Cardiac fibroblast (primary cell): ENCODE measurements at places on chromosomes 12 and 14.

- DNase-seq: no peak
These were observed 1.9 kb upstream of the FKBP4 start for GRCh38 chr12:2792671-2793500.

DNA sequence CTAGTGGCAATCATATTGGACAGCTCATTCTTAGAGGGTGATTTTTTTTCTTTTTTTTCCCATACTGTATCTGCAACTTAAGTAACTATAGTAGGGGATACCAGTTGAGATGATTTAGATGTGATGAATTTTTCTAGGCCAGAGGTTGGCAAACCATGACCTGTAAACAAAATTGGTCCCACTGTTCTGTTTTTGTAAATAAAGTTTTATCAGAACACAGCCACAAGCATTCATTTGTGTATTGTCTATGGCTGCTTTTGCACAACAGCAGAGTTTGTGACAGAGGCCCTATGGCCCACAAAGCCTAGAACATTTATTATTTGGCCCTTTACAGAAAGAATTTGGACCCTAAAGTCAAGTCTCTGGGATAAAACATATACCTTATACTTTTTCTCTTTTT, 11.4 kb downstream of the ARF6 start:
- DNase-seq: no peak

DNA sequence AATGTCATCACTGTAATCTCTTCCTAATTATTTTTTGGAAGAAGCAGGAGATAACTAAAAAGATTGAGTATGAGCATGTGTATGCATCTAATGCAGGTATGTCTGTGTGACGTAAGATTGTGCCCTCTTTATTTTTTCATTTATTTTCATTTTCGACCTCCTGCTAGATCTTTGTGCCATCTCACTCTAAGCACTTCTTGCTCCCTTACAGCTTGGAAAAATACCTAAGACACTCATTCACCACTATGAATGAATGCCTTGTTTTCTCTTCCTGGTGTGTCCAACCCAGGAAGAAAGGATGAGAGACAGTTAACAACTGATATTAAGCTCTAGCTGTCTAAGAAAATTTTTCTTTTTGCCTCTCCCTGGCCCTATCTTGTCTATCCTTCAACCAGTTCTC, 76.8 kb upstream of the CISTR start:
- DNase-seq: no peak

GRCh38 chr14:92175811-92176210, 54.0 kb downstream of the CPSF2 start:
- no peak for DNase-seq

GRCh38 chr14:68860771-68861170, 67.9 kb upstream of the ZFP36L1 start:
- no peak for DNase-seq

DNA sequence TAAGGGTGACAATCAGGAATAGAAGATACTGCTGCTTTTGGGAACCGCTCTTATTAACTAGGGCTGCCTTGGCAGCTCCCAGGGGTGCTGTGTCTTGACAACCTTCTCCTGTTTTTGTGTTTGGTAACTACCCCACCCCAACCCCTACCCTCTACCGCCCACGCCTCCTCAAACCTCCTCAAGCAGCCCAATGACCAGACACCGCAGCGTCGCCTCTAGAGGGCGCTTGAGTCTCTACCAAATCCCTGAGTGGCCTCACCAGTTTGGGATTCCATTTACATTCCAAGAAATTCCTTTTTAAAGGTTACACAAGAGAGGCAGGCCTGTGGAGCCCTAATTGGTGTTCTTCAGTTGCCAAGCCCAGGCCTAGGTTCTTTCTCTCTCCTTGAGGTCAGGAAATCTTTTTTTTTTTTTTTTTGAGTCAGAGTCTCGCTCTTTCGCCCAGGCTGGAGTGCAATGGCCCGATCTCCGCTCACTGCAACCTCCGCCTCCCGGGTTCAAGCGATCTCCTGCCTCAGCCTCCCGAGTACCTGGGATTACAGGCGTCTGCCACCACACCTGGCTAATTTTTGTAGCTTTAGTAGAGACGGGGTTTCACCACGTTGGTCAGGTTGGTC, 72.4 kb upstream of the USP44 start:
- DNase-seq: peak; percentile 95

- no peak for DNase-seq
These were observed 133.1 kb upstream of the NUDT4 start for GRCh38 chr12:93244514-93245077.

DNA sequence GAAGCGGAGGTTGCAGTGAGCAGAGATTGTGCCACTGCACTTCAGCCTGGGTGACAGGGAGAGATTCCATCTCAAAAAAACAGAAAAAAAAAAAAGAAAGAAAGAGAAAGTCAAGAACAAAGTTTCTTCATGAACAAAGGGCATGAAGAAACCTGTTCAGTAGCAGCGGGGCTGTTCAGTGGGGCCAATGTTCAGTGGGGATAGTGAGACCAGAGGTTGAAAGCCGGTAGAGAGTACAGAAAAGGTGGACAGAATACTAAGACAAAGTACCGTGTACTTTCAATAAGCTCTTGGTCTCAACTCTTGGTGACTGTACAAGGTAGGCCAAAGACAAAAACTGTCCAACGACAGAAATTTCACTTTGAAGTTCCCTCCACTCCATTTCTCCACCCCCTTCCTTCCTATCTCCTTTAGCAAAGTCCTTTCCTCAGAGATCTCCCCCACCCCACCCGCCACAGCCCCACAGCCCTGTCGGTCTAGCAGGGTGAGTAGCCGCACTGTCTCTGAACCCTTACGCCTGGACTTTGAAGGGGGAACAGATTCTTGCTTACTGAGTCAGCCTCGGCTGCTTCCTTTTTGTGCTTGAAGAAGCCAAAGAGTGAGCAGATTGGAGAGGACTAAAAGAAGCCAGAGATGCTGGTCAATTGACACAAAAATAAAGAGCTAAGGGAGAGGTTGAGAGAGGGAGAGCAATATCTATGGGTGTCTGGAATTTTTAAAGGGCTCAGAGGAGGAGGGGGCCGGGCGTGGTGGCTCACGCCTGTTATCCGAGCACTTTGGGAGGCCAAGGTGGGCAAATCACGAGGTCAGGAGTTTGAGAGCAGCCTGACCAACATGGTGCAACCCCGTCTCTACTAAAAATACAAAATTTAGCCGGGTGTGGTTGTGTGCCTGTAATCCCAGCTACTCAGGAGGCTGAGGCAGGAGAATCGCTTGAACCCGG, 44.2 kb upstream of the FOS start:
- DNase-seq: peak; percentile 91

GRCh38 chr14:105647784-105648608, 121.6 kb downstream of the TMEM121 start:
- no peak for DNase-seq

GRCh38 chr14:24233538-24233866, 773 bp downstream of the GMPR2 start:
- no peak for DNase-seq

DNA sequence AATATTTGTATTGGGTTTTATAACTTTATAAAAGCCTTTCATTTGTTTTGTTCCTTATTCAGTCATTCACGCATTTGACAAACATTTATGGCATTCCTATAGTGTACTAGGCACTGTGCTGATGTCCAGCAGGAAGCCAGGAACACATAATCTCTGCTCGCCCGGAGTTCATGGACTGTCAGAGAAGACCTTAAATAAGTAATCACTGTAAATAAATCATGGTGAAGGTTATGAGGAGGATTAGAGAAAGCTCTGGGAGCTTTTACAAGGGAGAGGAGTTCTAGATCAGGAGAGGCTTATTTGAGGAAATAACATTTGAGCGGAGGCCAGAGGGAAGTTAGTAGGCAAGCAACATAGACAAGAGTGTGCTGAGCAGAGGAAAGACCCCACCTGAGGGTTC, 1.4 kb upstream of the RDH11 start:
- no peak for DNase-seq

GRCh38 chr12:89180496-89180895, 171.8 kb downstream of the DUSP6 start:
- no peak for DNase-seq

DNA sequence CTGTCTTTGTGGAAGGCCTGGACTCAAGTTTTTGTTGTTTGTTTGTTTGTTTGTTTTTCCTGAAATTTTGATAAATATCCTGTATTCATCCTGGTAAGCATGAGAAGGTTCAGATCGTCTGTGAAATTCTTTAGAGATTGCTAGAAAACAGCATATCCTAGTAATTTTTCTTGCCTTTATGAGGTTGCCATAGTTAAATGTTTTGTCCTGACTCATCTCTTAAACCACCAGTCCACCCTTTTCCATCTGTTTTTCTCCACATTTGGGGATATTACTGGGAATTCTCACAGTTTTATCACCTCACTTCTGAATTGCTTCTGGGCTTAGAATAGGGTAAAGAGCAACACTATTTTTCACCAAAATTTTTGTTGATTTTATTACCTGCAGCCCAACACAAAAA, 248.3 kb downstream of the FBXL14 start:
- no peak for DNase-seq

- DNase-seq: no peak
These were observed 108.2 kb downstream of the PRICKLE1 start for GRCh38 chr12:42481368-42481767.

GRCh38 chr12:83365317-83365716, 678.6 kb downstream of the TMTC2 start:
- no peak for DNase-seq

- peak; percentile 75 for DNase-seq
These were observed 46.8 kb upstream of the DLK1 start for GRCh38 chr14:100679707-100680438.

GRCh38 chr12:26156201-26156871, 31.5 kb upstream of the BHLHE41 start:
- DNase-seq: no peak

DNA sequence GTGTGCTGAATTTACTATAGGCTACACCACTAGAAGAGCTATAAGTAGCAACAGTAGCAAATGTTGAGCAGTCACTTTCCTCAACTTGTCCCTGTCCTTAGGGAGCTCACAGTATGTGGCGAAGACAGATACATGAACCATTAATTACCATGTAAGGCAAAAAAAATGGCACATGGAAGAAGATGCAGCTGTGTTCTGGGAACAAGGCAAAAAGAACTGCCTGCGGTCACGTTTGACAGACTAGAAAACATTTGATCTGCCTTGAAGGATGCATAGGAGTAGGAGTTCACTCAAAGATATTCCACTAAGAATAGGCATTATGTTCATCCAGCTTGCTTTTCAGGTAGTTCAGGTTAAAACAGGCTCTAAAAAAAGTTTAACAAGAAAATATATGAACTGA, 46.5 kb upstream of the IFNG-AS1 start:
- DNase-seq: no peak

DNA sequence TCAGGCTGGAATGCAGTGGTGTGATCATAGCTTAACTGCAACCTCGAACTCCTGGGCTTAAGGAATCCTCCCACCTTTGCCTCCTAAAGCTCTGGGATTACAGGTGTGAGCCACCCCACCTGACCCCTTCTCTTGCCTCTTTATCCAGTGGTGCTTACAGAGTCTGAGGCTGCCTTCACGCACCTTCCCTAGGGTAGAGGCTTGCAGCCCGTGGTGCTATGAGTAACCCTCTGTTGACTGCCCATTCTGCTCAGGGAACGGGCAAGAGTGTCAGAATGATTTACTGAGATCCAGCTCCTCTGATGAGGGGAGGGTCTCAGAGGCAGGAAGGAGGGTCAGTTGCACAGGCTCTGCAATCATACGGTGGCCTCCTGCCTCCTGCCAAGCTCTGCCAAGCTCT, 125.1 kb upstream of the TBX3 start:
- no peak for DNase-seq

GRCh38 chr12:2484141-2484776, 310.5 kb upstream of the FKBP4 start:
- DNase-seq: no peak

GRCh38 chr14:67564236-67564635, 31.1 kb downstream of the PLEKHH1 start:
- DNase-seq: no peak

- DNase-seq: no peak
These were observed 42.8 kb downstream of the PITPNM2 start for GRCh38 chr12:123107926-123108681.

DNA sequence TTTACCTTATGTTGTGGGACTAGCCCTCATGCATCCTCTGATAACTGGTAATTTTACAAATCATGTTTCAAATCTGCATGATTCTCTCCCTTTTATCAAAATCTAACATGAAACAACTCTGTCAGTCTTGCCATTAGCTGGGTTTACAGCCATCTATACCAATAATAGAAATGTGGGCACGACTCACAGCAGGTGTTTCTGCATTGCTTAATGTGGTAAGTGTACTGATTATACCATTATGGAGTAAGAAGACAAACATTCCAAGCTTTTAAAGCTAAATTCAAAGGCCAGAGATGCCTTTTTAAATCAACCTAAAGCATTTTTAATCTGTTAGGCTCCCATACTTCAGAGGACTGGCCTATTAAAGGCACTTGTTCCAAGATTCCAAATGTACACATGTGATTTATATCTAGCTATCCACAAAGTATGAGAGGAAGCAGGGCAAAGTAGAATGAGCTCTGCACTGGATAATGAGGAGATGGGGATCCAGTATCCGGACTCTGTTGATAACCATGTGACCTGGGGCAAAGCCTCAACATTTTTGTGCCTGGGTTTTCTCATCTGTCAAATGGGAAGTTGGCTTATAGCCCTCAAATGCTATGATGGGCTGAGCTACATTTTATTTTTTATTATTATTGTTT, 52.3 kb upstream of the FUT8 start:
- no peak for DNase-seq

DNA sequence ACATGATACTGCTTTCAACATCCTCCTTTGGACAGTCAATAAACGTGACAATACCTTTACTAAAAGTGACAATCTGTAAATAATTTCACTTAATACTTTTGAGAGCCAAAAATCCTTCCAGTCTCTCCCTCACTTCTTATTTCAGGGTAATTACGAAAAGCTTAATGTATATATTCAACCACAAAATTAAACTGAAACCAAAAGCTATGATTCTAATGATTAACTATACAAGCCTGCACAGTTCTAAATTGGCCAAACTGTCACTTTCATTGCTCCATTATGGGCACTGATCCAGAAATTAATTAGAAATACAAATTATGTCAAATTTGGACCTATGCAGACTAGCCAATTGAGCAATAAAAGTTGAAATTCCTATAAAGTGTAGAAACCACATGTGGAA, 696.5 kb upstream of the MIS18BP1 start:
- no peak for DNase-seq

- DNase-seq: peak; percentile 80
These were observed 138.7 kb downstream of the TTC7B start for GRCh38 chr14:90677484-90678050.

DNA sequence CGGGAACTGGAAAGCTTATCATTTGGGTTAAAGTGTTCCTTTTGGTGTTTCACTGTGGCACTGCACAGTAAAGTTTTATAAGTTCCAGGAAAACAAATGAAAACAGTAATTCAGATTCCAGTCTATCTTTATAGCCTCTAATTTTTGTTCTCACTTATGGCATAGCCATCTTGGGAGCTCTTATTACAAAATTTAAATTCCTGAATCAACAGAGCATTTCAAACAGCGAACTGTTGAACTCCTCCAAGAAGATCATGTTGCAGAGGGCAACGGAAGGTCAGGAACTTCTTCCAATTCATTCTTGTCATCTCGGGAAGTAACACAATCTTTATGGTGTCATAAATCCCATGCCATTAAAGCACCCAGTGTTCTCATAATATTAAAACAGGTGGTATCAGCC, 229.1 kb downstream of the KCNC2 start:
- DNase-seq: no peak

GRCh38 chr12:85920324-85920947, 46.3 kb downstream of the NTS start:
- DNase-seq: peak; percentile 27
